Fibroblast of lung (primary cell): ENCODE measurements at places on chromosomes 12 and 14. TPM values are rescaled to one million over a fixed set of nuclear protein-coding genes. Genes with fewer than 3 reads are reported as not detected.

Gene GABARAPL1
- total RNA-seq = 105 and 186 TPM in 2 replicates

Gene OR6C2
- not detected in 2 replicates for total RNA-seq

Gene LEMD3
- 17.7 and 18.5 TPM in 2 replicates for total RNA-seq

Gene TMEM132C
- total RNA-seq = under 0.01 TPM in 1 of 2 replicates, not detected in the other

Gene CMTM5
- total RNA-seq = 0.33 and 0.77 TPM in 2 replicates

DNA sequence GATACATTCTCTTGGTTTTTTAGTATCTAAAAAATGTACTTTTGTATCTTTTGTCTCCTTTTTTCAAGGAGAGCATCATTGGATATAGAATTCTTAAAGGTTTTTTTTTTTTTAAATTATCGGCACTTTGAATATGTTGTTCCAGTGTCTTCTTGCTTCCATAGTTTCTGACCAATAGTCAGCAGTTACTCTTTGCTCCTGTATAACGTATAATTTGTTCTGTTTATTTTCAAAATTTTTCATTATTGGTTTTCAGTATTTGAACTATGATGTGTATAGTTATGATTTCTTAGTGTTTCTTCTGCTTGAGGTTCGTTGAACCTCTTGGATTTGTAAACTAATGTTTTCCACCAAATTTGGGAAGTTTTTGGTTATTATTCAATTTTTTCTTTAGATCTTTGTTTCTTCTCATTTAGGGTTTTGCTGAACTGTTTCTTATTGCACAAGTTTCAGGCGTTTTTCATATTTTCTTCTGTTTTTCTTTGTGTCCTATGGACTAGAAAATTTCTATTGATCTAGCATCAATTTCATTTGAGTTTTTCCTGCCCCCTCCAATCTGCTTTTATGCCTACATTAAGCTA lies 93.9 kb downstream of the PLBD1 start:
- peak; percentile 52 for DNase-seq

DNA sequence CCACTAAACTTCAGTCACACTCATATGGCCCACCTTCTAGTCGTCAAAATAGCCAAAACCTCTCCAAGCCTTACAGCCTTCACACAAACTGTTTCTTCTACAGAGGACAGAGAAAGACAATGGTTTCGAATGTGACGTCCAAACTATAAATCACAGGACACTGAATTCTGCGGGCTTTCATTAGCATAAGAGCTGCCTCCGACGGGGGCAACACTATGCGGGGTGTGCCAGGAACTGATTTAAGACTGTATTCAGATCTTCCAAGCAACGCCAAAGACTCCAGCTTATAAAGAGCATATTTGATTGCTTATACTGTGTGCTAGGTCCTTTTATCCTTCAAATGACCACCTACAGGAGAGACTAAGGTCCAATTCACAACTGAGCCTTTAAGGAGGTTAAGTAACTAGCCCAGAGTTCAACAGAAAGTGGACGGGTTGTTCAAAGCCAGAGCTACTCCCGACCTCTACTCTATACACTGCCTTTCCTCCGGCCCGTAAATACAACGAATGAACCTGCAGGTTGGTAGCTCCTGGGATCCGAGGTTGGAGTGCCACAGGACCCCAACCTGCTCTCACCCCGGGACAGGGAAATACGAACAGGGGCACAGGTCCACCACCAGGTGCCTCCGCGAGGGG lies 575 bp downstream of the L2HGDH start:
- DNase-seq = peak; percentile 8

- no peak for DNase-seq
Measured at GRCh38 chr14:100093319-100093718, 28.1 kb downstream of the EVL start.

- DNase-seq = no peak
Measured at GRCh38 chr12:110694330-110694901, 5.5 kb upstream of the HVCN1 start.

DNA sequence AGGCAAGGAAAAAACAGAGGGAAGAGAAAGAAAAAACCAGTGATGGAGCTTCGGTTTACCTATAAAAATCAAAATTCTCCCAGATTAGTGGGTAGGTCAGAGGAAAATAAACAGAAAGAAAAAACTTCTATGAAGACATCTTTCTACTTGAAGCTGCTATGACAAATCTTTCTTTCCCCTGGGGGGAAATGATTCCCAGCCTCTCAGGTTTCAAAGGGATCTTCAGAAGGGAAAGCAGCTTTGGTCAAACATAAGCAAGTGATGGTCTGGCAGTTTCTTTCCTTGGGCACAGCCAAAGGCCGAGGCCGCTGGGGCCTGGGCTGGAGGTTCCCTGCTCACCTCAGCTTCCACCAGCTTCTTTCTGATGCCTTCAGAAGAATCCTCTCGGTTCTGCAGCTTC lies 104.5 kb downstream of the PRKAB1 start:
- DNase-seq = no peak

DNA sequence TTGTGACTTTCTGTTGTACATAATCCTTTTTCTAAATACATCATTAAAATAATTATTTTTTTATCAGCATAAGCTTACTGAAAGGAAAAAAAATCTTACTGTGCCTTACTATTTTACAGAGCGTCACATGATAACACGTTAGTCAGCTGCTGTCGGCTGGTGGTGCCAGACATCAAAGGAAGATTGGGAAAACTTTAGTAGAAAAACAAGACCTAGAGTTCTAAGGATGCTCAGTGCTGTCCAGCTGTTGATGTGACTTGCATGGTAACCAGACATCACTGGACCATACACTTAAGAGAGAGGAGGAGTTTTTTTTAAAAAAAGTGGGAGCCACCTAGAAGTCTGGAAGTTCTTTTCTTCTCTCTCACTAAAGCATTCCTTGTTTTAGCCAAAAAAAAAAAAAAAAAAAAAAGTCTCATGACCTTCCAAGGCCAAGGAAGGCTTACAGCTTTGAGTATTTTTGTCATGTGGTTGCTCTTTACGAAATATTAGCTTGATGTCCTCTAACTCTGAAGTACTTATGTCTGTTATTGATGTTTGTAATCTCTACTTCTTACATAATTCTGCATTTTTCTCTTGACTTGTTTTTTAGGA lies 4.5 kb downstream of the RASSF8 start:
- no peak for DNase-seq

DNA sequence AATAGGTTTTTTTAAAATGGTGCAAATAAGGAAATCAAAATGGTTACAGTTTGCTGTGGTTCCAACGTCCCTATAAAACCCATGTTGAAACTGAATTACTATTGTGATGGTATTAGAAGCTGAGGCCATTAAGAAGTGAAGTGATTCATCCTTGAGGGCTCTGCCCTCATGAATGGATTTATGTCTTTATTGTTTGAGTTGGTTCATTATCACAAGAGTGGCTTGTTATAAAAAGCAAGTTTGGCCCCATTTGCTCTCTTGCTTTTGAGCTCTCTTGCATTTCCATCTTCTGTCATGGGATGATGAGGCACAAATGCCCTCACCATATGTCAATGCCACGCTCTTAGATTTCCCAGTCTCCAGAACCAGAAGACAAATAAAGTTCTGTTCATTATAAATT lies 62.3 kb downstream of the PRKD1 start:
- peak; percentile 11 for DNase-seq

DNA sequence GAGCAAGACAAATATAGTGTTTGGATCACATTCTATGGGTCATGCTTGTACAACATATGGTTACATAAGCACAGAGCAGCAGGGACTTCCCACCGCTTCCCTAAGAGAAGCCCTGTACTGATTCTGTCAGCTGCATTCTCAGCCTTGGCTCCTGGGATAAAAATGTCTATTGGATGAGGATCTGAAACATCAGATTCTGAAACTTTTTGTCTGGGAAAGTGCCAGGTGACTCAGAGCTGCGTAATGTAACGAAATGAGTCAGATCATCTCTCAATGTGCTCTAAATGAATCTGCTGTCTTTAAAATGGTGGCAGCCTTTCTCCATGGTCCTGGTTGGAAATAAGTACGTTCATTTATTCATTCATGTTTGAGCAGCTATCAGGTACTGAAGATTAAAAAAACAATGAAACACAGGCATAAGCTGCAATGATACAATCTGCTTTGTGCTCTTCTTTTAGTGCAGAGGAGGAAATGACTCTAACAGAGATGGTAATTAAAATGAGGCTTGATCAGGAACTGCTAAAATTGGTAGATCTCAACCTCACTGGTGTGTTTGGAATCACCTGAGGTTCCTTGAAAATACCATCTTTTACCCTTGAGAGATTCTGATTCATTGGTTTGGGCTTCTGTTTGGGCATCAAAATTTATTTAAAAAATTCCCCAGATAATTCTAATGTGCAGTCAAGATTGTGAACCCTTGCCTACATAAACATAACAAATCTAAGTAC lies 99.1 kb upstream of the NAP1L1 start:
- DNase-seq = peak; percentile 99

DNA sequence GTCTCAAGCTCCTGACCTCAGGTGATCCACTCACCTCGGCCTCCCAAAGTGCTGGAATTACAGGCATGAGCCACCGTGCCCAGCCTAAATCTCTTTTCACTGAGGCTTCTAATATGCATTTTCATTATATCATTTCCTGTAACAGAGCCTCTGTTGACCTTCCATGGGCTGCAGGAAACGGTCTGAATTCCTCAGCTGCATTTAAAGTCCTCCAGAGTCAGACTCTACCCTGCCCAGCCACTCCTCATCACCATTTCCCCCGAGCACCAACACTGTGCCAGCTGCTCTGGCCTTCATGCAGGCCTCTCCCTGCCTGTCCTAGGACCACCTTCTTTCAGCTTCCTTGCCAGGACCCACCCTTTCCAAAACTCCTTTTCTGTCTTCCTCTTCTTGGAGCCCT lies 9.8 kb upstream of the NFKBIA start:
- DNase-seq = peak; percentile 71

DNA sequence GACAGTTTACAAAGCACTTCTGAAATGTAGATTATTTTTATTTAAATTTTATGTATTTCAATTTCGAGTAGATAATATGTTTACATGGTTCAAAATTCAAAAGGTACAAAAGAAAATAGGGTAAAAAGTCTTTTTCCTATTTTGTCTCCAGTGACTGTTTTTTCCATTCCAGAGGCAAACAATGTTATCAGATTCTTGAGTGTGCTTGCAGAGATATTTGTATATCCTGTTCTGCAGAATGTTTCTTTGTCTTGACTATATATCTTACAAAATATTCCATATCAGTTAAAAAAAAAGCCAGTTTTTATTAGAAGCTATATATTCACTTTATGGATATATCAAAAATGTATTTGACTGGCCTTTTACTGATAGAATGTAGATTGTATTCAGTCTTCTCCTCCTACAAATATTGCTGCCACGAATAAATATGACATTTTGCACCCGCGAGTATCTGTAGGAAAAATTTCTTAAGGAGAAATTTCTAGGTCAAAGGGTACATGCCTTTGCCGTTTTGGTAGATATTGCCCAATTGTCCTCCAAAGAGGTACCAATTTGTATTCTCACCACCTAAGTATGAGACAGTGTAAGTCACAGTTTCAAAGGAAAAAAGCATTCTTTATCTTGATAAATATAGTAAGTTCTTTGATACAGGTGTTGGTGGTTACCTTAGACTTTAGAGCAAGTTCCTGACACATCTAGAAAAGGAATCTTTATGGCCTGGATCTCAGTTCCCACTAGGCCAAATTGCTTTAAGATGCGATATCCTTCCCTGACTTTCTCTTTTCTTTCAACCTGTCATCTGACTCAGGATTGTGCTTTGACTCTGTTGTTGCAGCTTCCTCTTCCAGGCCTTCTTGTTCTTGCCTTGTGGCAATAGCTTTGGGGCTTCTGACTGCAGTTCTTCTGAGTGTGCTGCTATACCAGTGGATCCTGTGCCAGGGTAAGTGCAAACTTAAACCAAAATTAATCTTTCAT lies 2.3 kb downstream of the KLRG1 start:
- DNase-seq = no peak

DNA sequence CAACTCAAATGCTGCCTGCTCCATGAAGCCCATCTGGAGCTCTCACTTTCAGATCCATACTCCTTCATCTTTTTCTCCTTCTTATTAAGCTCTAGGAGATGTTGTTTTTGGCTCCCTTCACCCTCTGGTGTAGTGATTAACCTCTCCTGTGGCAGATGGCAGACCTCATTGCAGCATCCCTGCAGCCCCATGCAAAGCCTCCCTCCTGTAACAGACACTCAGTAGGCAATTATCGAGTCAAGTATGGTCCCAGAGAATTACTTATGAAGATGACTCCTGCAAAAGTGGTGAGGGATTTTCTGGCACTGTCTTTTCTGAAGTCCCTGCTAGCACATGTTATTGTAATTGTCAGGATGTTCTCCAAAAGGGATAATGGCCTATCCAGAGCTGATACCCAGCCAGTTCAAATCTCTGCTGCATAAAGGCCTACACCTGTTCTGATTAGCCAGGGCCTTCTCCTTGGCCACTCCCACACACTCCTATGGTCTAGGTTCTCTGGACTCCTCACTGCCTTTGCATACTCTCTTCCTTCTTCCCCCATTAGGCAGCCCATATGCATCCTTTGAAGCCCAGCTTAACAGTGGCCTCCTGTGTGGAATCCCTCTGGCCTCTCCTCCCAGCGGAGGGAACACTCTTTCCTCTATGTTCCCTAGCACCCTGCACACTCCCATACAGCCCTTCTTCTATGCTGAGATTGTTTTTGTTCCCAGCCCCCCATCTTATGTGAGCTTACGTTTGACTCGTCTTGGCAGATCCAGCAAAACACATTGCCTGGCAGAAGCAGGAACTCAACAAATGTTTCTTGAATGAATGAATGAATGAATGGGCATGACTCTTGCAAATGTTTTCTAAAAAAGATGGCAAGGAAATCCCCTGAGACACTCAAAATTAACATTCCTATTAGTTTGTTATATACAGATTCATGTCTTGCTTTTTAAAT lies 43.9 kb upstream of the MDM1 start:
- no peak for DNase-seq

DNA sequence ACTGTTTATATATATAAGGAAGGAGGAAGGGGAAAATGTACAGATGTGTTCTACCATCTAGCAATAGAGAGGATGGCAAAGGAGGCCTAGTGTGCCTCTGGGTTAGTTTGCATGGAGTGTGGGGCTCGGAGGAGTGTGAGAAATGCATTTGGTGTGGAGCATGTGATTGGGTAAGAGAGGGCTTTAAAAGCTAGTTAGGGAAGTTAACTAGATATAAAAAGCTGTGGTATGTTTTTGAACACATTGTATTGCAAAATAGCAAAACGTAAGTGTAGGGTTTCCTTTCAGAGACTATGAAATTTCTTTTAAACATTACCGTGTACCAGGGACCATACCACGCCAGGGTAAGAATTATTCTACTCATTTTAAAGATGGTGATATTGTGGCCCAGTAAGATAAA lies 53.3 kb upstream of the STXBP6 start:
- no peak for DNase-seq

DNA sequence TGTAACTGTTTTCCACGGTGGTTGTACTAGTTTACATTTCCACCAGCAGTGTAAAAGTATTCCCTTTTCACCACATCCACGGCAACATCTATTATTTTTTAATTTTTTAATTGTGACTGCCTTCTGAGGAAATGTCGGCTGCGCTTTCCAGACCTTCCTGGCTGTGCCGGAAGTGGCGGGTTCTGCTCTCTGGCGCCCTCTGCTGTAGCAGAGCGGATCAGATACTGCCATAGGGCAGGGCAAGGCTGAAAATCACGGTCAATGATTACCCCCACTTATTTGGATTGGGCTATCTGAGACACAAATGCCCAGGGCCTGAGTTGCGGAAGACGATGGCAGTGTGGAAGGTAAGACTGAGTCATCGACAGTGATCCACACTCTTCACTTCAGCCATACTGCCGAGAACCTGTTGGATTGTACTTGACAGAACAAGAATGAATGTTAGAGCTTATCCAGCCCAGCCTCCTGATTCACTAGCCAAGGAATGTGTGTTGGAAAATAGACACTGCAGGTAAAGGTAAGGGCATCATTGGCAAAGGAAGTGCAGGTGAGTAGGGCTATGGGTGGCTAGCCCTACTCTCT lies 124.2 kb downstream of the NTF3 start:
- no peak for DNase-seq

- no peak for DNase-seq
Measured at GRCh38 chr14:58376791-58377190, 18.9 kb upstream of the TOMM20L start.
